ENCODE measurements at places on chromosomes 11 and 22. TPM values are rescaled to one million over a fixed set of nuclear protein-coding genes. Genes with fewer than 3 reads are reported as not detected.

The NLRP10 gene
- polyA plus RNA-seq = not detected

The OR51L1 gene
- polyA plus RNA-seq = not detected

The SLC25A18 gene
- 1.9 TPM for polyA plus RNA-seq

The CHRM1 gene
- polyA plus RNA-seq = 0.10 TPM

The NNMT gene
- 0.99 TPM for polyA plus RNA-seq

The IGSF22 gene
- polyA plus RNA-seq = 2.4 TPM

The MYBPC3 gene
- polyA plus RNA-seq = 0.11 TPM

The GATD1 gene
- 97.2 TPM for polyA plus RNA-seq

The KCNJ5 gene
- 4.4 TPM for polyA plus RNA-seq

DNA sequence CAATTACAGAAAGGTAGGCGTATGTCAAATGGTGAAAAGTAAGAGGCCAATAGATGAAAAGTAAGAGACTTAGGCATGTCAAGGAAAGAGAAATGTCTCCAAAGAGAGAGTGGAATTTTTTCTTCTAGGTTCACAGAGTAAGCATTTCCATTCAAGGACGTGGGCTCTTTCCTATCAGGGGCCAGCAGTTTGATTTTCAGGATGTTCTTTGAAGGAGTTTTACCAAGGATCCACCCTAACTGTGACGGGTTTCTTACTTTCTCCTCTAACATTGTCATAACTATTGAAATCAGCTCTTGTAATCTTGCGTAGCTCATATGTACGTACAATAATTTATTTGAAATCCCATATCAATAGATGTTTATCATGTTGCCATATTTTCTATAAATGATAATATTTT lies 2112.2 kb upstream of the RAG2 start:
- no peak for DNase-seq

- no peak for DNase-seq
Measured at GRCh38 chr11:3226846-3227567, 5.2 kb downstream of the MRGPRE start.

- no peak for DNase-seq
Measured at GRCh38 chr11:13309156-13309555, 31.6 kb downstream of the BMAL1 start.

GRCh38 chr11:37558619-37559210 lies 960.7 kb upstream of the RAG2 start:
- peak; percentile 4 for DNase-seq

DNA sequence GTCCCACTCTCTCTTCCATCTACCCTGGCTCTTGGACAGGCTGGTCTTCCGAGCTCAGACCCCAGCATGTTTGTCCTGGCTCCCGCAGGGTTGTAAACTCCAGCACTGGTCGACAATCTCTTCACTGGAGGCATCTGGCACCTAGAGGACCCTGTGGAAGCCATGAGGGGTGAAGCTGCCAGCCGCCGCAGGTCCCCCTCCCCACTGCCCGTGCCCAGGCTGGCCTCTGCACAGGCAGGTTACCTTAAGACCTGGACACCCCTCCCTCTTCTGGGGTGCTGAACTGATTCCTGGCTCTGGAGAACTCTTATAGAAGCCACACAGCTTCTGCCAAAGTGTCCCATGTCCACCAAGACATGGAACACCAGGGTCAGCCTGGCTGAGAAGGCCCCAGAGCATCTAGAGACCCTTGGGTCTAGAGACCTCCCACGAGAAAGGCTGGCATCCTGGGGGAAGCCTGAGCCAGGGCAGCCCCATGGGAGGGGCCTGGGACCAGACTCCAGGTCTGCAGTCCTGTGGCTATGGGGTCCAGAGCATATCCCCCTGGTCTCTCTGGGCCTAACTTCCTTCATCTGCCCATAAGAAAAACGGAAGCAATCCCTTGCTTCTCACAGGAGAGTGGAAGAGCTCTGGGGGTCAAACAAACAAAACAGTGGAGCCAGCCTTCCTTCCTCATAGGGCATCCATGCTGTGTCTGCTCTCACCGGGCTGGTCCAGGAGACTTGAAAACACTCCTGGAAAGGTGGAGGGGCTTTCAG lies 30.6 kb downstream of the LMO1 start:
- no peak for DNase-seq

DNA sequence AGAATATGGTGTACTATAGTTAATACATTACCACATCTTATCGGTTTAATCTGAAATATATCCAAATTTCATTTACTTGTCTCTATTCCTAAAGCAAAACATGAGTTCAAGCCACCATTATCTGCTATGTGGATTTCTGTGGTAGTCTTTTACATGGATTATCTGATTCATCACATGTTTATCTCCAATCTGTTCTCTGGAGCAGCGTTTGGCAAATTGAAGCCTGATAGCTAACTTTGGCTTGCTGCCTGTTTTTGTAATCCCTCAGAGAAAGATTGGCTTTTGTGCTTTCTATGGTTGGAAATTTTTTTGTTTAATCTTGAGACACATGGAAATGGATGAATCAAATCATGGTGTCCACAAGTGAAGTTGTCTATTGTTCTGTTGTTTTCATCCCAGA lies 274.3 kb downstream of the JRKL start:
- DNase-seq = no peak

DNA sequence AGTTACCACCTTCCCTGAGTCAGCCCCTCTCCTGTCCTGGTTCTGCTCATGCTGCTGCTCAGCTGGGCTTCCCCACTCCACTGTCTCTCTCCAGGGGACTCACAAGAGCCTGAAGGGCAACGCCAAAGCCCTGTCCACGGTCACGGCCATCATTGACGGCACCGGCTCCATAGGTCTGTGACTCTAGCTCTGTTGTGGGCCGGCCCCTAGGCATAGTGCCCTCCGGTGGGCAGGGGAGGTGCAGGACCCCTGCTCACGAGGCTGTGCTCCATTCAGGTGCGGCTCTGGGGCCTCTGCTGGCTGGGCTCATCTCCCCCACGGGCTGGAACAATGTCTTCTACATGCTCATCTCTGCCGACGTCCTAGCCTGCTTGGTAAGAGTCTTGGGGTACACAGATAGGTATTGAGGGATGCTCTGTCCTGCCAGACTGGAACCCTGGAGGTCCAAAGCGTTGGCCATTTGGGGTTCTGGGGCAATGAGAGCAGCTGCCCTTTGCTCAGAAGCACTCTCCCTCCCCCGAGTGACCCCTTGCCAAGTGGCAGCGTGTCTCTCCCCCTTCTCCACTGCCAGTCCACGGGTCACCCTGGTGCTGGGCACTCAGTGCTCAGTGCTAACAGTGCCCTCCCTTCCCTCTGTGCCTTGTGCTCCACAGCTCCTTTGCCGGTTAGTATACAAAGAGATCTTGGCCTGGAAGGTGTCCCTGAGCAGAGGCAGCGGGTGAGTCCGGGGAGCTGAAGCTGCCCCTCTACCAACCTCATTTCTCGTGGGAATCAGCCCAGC lies 22.4 kb downstream of the SLC37A2 start:
- DNase-seq = no peak

GRCh38 chr11:76997512-76997911 lies 36.7 kb upstream of the B3GNT6 start:
- DNase-seq = no peak

- DNase-seq = no peak
Measured at GRCh38 chr11:44702889-44703288, 23.9 kb upstream of the TSPAN18 start.

- DNase-seq = no peak
Measured at GRCh38 chr22:45212306-45212709, 28.4 kb downstream of the KIAA0930 start.

DNA sequence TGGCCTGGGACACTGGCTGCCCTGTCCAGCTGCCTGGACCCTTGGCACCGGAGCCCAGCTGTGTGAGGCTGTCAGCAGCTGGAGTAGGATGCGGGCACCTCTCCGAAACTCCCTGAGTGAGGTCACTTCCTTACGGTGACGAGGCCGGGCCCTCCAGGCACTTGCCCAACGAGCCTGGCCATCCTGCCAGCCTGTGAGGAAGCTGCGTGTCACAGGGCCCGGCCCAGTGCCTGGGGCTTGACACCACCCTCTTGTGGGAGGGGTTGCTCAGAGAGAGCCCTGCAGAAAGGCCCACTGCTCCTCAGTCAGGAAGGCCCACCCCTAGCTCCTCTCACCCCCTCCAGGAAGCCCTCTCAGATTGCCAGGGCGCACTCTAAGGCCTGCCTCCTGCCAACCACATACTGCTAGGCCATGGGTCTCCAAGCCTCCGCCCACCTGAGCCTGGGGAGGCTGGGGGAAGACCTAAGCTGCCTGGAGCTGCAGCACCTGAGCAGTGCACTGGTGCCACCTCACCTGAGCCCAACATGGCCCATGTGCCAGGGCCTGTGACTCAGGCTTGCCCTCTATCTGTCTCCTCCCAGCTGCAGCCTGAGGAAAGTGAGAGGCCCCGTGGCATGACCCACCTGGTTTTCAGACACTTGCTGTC lies 4.3 kb upstream of the PHLDA2 start:
- DNase-seq = no peak

DNA sequence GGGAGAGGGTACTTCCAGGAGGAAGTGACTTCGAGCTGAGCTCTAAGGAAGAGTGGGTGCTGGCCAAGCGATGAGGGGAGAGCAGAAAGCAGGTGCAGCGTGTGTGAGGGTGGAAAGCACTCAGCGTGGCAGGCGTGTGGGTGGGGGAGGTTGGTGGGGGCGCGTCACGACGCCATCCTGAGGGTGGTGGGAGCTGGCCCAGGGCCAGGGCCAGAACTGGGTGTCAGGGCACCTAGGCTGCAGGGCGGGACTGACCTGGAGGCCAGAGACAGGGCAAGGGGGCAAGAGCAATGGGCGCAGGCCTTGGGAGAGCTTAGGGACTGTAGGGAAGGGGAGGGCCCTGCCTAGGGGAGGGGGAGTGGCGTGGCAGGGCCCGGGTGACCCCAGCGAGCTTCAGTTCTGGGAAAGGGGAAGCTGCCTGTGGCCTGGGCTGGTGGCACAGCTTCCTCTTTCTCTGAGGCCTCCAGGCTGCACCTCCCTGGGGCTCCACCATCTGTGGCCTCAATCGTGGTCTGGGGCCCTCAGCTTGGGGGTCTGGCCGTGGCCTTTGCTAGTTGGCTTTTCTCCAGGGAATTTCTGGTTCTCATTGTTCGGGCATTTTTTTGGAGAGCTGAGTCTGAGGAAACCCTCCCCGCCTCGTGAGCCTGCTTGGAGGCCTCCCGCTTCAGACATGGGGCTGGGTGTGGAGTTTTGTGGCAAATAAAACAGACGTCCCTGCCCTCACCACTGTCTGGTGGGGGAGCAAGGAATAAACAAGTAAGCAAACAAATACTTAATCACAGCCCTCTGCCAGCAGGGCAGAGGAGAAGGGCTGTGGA lies 8.9 kb downstream of the RELT start:
- no peak for DNase-seq

- DNase-seq = no peak
Measured at GRCh38 chr11:48043111-48043990, 63.0 kb downstream of the PTPRJ start.

DNA sequence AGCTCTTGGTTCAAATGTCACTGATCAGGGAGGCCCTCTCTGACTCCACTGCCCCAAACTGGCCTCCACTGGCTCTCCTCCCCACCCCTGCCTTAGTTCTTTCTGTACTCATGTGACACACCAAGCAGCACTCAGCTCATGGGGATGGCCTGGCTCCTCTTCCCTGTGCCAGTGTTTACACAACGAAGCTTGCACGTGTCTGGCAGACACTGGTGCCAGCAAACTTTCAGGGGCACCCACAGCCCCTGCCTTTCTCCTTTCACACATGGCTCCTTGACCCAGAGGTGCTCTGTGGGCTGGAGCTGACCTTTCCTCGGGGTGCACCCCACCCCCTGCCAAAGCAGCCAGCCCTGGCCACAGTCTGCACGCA lies 37.6 kb upstream of the PARVG start:
- no peak for DNase-seq

DNA sequence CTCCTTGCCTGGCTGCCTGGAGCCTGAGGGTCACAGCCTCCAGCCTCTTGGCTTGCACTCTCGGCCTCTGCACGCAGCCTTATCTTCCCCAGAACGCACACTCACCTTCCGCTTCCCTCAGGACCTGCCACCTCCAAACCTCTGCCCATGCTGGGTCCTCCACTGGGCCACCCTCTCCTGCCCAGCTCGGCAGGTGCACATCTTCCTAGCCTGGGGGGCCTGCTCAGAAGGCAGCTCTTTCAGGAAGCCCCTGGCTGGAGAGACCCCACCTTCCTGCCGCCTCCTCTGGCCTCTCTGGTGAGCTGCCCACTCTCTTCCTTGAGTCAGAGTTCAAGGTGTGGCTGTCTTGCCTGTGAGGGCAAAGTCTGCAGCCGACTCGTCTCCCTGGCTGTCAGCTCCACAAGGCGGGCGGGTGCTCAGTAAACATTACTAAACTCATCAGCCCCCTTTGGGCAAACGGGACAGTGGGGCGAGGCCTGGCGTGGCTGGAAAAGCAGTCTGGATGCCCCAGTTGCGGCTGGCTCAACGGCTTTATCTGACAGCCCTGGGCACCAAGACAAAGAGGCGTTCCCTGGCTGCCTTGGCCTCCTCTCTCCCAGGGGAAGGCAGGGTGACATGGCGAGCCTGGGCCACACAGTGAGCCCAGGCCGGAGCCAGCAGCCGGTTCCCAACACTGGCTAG lies 1.7 kb upstream of the LINC01488 start:
- no peak for DNase-seq

DNA sequence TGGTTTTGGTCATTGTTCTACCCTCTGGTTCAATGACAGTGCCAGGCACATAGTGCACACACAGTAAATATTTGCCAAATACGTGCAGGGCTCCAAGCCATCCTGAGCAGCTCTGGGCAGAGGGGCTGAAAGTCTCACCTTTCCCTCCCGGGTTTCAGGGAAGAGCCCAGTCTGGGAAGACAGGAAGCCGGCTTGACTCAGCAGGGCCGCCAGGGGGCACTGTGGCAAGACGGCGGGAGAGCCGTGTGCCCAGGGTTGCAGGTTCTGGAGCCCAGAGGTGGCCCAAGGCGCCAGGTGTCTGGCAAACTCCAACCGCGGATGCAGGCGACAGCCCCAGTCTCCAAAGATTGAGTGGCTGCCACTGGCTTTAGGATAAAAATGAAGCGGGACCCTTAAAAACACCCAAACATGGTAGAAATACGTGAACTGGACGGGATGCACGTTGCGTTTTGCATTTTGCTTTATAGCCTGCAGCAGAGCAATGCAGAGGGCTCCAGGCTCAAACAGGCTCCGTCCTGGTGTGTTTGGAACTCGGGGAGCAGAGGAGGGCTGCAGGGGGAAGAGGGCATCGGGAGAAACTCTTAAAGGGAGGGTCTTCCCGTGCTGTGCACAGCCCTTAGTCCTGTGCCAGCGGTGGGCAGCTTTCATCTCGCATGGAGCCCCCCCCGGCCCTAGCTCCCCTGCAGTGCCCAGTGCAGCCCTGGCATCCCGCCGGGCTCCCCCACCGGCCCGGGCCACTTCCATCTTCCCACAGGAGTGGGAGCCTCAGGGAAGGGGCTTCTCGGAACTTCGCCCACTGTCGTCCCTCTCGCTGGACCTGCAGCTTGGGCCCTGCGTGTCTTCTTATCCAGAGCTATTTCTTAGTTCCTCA lies 10.7 kb downstream of the KRTAP5-5 start:
- DNase-seq = no peak

DNA sequence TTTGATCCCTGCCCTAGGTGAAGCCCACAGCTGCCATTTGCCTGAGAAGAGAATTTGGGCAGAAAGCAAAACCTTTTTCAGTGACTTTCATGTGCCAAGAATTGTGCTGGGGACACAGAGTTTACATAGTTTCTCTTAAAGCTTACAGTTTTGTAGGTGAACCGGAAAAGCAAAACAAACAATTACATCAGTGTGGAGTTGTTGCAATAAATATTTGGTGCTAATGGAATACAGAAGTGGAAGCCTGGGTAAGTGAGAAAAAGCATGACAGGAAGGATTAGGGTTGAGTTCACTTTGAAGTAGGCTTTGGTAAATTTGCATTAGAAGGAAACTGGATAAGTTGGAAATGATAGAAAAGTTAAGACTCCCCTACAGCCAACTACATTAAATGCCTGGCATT lies 82.7 kb downstream of the RASSF10 start:
- DNase-seq = no peak

- DNase-seq = no peak
Measured at GRCh38 chr22:39530116-39530515, 2.4 kb downstream of the RPS19BP1 start.
